Fibroblast of the aortic adventitia (primary cell): ENCODE measurements at places on chromosomes 4 and X. TPM values are rescaled to one million over a fixed set of nuclear protein-coding genes. Genes with fewer than 3 reads are reported as not detected.

GRCh38 chr4:176999935-177000543, 207.3 kb upstream of the VEGFC start:
- no peak for DNase-seq

DNA sequence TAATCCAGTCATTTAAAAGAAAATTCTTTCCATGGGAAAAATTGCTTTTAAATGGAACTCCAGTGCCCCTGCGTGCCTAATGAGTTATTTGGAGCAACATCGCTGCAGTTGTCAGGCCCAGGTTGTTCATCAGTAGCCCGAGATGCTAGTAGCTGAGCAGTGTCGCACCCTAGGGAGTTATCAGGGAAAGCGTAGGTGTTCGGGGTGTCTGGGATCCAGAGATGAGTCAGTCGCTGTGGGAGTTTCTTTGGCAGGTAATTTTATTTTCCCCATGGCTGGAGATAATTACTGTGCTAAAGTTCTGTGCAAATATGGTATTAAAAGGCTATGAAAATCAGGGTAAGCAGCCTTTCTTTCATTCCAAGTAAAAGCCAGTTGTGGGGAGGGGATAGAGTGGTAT, 49.4 kb downstream of the ANXA3 start:
- no peak for DNase-seq

DNA sequence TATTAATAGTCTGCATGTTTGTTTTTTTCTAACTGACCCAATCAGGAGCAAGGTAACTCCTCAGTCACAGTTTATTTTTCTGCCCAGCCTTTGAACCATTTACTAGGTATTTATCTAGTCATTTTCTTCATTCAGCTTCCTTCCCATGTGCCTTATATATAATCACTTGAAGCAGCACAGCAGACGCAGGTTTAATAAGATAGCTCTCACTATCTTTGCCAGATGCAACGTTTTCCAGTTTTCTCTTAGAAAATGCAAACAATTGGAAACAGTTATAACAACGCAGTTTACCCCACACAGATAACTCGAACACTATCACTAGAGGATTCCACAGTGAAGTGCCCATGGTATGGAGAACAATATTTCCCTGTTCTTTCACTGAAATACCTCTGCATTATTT, 56.4 kb upstream of the NFKB1 start:
- no peak for DNase-seq

- DNase-seq = no peak
These were observed 45.7 kb downstream of the ATP10D start for GRCh38 chr4:47530801-47531200.

DNA sequence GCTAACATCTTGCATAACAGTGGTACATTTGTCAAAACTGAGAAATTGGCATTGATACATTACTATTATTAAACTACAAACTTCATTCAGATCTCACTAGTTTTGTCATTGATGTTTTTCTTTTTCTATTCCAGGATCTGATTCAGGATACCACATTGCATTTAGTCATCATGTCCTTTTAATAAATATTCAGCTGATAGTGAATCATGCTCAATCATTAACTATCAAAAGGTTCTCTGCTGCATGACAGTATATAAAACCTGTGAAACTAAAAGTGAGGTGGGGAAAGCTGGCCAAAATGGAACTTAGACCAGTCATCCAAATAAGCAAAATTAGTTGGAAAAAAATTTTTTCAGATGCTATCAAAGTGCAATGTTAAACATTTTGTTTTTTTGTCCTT, 28.1 kb upstream of the HS6ST2 start:
- DNase-seq = no peak

DNA sequence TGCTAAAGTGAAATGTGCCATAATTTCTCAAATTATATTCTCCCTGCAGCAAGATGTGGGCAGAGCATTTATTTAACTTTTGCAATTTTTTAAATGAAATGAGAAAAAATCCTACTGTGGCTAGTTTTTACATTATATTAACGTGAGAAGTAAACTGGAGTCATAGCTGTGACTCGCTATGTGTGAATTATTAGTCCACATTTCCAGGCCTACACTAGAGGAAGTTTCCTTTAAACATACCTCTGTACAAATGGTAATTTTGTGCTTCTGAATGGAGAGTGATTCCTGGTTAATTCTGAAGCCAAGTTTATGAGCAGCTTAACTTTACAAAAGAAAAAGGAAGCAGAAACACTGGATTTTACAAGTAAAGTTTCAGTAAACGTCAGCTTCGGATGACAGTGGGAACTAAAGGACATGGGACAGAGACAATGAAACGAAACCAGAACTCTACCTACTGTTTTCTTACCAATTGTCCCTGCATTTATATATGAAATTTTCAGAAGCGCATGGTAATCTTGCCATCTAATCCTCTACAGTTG, 72.4 kb downstream of the FBXO8 start:
- peak; percentile 52 for DNase-seq

DNA sequence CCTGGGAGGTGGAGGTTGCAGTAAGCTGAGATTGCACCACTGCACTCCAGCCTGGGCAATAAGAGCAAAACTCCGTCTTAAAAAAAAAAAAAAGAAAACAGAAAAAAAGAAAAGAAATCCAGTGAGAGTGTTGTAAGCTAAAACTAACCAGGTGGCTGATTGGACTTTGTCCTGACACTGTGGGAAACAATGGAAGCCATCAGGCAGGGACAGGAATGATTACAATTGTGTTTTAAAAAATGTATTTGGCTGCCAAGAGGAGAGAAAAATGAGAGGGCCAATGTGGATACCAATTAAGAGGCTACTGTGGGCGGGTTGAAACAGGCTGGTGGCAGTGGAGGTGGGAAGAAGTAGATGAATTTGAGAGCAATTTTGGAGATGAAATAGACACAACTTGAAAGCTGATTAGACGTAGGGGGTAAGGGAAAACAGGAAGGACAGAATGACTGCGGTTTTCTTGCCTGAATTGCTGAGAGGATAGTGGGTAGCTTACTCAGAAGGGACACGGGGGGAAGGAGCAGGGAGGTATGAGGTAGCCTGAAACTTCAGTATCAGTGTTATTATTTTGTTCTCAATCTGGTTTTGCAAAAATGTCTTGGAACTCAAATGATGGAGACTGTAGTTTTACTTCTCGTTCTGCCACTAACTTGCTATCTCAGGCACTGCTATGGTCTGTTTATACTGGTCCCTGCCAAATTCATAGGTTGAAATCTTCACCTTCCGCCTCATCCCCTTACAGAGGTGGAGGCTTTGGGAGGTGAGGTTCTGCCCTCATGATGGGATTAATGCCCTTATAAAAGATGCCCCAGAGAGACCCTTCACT, 45.6 kb upstream of the CHRNA9 start:
- peak; percentile 15 for DNase-seq

DNA sequence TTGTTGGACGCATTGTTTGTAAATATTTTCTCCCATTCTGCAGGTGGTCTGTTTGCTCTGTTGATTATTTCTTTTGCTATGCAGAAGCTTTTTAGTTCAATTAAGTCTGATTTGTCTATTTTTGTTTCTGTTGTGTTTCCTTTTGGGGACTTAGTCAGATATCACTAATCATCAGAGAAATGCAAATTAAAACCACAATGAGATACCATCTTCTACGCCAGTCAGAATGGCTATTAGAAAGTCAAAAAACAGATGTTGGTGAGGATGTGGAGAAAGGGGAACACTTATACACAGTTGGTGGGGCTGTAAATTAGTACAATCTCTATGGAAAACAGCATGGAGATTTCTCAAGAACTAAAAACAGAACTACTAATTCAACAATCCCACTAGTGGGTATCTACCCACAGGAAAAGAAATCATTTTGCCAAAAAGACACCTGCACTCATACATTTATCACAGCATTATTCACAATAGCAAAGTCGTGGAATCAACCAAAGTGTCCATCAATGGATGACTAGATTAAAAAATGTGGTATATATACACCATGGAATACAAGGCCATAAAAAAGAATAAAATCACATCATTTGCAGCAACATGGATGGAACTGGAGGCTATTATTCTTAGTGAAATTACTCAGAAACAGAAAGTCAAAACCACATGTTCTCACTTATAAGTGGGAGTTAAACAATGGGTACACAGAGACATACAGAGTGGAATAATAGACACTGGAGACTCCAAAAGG, 8.1 kb downstream of the COQ2 start:
- no peak for DNase-seq

DNA sequence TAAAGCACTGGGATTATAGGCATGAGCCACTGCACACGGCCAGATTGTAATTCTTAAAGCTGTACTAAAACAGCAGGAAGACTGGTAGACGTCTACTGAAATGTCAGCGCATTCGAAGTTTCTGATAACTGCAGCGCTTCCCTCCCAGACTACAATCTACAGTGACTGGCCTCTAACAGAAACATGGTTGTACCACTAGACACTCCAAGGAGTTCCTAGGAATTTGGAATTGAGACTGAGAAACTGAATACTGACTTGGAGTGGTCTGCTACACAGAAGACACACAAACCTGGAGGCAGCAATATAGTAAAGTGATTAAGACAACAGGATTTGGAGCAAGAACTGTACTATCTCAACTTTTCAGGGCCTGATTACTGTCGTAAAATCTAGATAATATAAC, 937 bp downstream of the HELQ start:
- peak; percentile 33 for DNase-seq

- no peak for DNase-seq
These were observed 3.5 kb upstream of the ARHGEF6 start for GRCh38 chrX:136784231-136784630.

GRCh38 chrX:109299091-109299490, 182.8 kb downstream of the GUCY2F start:
- peak; percentile 2 for DNase-seq

DNA sequence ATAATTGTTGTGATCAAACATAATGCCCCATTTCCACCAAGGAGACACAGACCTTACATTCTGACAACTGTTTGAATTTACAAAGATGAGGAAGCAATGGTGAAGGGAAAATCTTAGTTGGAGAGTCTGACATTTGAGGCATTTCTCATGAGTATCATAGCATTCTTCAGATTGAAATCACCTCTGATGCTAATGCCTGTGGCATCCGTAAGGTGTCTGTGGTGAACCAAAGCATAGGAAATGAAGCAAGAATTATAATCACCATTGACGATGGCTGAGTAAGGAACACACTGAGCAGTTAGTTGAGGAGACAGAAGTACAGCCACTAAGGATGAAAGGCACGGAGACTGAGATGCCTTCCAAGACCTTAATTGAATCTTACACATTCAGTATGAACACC, 575.7 kb downstream of the TRIML1 start:
- DNase-seq = no peak

DNA sequence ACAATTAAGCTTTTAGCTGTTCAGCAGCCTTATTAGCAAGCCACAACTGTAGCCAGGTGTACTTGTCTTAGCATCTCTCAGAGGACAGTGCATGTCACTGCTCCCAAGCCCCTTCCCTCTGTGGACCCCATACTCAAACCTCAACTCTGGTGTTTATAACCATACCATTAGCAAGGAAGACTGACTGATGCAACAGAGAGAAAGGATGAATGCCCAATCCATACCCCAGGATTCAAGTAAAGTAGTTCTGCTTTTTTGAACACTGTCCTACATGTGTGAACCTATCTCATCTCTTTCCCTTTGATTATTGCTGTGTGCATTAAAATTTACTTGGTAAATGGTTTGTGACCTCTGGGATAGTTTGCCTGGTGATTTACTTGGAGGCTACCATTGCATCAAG, 22.8 kb upstream of the CYBB start:
- DNase-seq = no peak

- peak; percentile 40 for DNase-seq
These were observed 457.4 kb downstream of the IL1RAPL1 start for GRCh38 chrX:29044423-29045184.

DNA sequence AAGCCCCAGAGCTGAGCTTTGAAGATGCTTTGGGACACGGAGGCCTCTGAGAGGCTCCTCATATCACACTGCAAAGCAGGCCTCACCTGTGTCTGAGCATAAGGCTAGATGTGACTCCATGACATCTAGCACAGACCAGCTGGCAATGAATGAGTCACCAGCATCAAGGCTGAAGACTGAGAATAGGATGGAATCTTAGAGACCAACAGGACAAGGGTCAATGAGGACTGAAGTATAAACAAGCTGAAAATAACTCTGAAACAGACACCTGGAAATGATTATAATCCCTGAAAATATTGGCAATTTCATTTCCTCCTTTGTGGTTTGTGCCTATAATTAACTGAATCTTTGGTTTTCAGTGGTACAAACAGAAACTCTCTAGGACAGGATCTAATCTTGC, 87.1 kb upstream of the PRPS1 start:
- DNase-seq = no peak

DNA sequence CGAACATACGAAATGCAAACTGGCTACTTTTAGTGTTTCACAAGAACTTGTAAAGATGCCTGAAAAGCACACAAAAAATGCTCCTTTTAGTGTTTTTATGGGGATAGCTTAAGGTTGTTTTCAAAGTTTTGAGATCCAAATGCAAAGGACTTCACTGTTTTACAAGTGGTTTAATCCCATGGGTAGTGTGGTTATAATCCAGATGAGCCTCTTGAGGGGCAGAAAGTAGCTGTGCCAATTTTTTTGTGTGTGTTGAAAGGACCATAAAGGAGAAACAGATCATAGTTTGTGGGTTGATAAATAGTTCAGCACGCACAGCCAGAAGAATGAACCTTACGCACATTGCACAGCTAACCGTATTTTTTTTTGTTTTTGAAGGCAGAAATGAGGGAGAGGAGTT, 126.9 kb upstream of the GIMD1 start:
- peak; percentile 85 for DNase-seq

DNA sequence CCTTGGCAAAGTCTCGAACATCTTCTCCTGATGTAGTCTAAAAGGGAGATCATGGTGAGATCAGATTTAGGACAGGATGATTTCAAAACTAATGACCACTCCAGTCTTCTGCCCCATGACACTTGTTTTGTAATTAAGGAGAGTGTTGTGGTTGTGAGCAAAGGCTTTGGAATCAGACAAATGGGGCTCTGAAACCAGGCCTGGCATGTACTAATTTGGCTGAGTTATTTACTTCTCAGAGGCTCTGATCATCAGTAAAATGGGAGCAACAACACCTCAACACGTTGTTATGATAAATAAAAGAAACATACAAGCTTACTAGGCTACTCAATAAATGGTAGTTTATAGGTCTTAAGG, 106.9 kb upstream of the FTHL17 start:
- no peak for DNase-seq

- no peak for DNase-seq
These were observed 76.7 kb upstream of the DRD5 start for GRCh38 chr4:9704551-9705332.

GRCh38 chrX:68363984-68364383, 69.3 kb downstream of the OPHN1 start:
- no peak for DNase-seq

XAGE1A gene
- total RNA-seq = not detected in 2 replicates

FHDC1 gene
- 0.09 and 0.16 TPM in 2 replicates for total RNA-seq

PRR32 gene
- not detected in 2 replicates for total RNA-seq

FAM9A gene
- total RNA-seq = not detected in 2 replicates

TGIF2LX gene
- total RNA-seq = not detected in 2 replicates

CTAG2 gene
- total RNA-seq = not detected in 2 replicates

STOX2 gene
- total RNA-seq = 1.1 and 1.5 TPM in 2 replicates

DCX gene
- not detected in 2 replicates for total RNA-seq

MTMR8 gene
- 0.27 and 4.8 TPM in 2 replicates for total RNA-seq

DHX15 gene
- 141 and 165 TPM in 2 replicates for total RNA-seq

GIMD1 gene
- total RNA-seq = not detected in 2 replicates
